Right hindlimb (tissue), 1 donor: ENCODE measurements at places on chromosomes 5 and 9.

DNA sequence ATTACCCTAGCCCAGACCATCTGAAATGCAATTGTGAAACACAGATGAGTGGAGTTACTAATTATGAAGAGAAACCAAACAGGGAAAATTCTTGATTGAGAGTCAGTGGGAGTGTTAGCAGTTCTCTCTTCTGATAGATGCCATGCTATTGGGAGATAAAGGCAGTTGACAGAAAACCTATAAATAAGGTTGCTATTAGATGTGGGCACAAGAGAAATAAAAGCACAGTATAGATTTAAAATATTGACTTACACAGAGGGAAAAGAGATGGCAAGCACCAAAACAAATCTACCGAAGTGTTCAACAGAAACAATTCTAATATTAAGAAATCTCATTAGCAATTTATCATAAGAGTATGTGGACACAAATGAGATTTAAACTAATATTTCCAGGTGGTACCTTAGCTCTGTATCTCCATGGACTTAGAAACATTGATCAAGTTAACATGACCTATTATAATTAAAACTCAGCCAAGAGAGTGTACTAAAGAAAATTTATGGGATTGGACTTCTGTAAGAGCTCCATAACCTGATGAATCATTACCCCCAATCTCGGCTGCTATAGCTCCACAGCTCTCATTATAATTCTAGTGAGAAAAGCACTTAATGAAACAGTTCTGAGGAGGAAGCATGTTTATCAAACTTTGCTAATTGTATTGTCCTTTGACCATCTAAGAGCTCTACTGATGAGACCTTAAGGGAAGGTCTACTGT, 665.0 kb upstream of the RIOK2 start:
- DNase-seq = no peak

DNA sequence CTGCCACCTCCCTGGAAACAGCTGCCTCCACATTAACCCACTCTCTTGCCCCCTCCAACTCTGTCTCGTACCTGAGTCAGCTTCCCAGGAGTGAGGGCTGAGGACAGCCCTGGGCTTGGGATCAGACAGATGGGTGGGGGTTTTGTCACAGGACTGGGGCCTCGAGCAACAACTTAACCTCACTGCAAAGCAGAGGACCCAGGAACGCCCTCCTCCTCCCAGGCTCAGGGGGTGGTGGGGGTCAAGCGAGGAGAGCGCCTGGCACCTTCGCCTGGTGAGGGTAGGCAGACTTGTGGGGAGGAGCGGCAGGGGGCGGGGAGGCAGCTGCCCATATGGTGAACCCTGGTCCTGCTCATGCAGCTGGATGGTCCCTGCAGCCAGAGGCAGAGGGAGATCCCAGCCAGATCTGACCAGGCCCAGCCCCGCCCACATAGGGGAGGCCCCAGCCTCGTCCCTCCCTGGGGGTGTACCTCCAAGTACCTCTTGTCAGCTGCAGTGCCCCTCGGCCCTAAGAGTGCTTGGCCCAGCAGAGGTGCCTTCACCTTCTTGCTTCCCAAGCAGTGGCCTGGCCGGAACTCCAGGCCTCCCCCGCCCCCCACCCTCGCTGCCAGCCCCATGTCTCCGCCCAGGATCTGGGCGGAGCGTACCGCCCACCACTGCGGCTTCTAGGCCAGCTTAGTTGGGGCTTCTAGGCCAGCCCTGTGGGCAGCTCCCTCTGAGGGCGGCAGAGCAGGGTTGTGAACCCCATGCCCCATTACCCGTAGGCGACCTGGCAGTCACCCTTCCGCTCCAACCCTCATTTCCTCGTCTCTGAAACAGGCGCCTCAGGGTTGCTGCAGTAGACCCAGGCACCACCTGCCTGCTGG, at the start of gene SARDH:
SARDH (minus strand) TSS at position 579 of the 866 bp plus-strand sequence. CDS start 4,179 bp downstream, outside the sequence.
- DNase-seq = peak; percentile 83

DNA sequence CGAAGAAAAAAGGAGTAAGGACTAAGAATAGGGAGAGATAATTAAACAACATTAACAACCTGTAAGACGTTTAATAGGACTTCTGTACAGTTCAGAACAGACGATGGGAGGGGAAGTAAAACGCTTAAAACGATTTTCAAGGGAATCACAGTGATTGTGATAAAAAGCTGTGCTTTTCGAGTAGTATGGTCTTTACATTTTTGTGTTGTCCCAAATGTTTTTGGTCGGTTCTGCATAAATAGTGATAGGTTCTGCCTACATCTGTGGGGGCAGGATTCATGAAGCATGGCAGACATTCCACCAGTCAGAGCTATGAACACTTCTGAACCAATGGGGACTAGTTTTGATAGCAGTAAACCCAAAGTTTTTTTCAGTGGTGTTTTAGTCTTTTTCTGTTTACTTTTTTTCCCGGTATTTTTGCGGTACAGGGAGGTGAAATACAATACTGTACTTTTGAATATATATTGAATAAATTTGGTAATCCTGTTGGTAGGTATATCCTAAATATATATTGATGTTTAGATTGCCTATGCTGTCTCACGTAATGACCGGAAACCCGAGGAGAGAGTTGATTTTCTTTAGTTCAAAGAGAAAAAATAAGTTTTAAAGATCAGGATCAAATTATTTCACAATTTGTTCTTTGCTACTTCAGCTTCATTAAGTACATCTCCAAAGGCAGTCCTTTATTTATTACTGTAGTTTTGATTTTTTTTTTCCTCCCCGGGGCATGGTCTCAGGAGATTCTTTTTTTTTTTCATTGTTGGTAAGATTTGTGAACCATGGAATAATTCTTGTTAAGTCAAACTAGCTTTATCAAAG, 1.3 kb downstream of the ERBIN start:
- peak; percentile 41 for DNase-seq

DNA sequence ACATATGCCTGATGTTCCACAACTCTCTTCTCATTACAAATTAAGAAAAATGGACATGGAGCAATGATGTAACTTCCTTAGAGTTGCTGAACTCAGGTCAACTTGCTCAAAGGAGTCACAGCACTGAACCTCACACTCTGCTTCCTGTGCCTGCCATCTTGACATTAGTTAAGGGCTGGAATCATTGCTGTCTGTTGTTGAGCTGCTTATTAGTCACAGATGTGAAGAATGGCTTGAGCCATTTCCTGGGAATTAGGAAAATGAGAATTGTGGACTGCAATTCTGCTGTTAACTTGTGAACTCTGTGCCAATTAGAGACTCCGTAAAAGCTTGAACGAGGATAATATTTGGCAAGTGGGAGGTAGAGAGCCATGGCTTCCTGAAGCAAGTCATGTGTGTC, 212.0 kb downstream of the ADAMTS12 start:
- no peak for DNase-seq

GRCh38 chr5:99814321-99815063, 720.7 kb upstream of the FAM174A start:
- no peak for DNase-seq

- peak; percentile 33 for DNase-seq
These were observed 453 bp downstream of the PTRH1 start for GRCh38 chr9:127714951-127715469.

DNA sequence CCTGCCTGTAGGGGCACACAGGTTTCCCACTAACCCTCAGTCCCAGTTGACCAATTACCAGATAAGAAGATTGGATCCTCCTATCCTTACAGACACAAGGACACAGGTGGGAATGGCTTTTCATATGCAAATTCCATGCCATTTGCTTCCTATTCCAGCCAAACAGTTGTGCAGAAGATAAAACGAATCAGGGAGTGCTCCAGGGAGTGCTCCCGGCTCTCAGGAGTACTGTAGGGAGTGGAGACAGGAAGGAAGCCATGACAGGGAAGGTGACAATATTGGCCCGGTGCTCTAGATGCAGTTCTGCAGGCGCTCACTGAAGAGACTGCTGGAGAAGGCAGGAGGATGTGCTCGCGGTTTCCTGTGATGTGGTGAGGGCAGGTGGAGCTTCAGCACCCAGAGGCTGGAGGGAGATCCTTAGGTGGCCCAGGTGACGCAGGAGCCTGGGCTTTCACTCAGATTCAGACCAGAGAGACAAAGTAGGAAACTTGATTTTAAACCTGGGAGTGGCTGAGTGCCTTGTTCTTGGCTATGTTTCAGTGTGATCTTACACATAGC, 260.0 kb downstream of the AUH start:
- DNase-seq = no peak

- no peak for DNase-seq
These were observed 93.0 kb upstream of the CCL21 start for GRCh38 chr9:34802916-34803315.

DNA sequence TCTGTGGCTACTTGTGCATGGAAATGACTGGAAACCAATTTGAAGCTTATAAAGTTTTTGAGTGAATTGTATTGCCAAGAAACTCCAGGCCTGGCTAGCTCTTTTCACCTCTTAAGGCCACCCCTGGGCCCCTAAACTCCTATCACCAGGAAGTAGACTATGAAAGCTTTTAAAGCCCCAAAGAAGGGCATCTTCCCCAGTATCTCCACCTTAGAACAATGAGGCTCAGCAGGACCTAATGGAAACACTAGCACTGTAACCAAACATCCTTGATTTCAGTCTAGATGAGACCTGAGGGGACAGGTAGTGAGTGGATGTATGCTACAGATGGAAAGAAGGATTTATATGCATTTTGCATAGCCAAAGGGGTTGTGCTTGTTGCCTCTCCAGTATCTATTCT, 25.0 kb downstream of the LYRM7 start:
- no peak for DNase-seq

DNA sequence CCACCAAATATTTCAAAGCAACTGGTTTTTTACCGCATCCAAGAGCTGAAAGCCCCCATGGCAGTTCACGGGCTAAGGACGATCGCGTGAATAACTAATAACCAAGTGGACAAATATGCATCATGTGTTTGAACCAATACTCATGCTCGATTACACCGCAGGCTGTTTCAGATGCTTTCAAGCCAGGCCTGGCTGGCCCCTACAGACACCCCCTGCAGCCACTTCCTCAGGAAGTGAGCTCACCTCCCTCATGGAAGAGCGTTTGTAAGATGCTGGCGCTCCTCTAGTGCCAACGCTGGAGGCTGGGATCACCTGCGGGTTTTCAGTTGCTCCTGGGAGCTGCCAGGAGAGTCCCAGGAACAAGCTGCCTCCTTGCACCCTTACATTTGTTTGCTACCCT, 53.9 kb upstream of the PTCH1 start:
- no peak for DNase-seq

GRCh38 chr9:22055090-22055489, 46.0 kb upstream of the CDKN2B start:
- DNase-seq = no peak

GRCh38 chr5:55110217-55110616, 7.8 kb downstream of the GZMA start:
- DNase-seq = no peak

- no peak for DNase-seq
These were observed 62.6 kb downstream of the SUSD1 start for GRCh38 chr9:112112519-112112918.

GRCh38 chr9:116452634-116453033, 234.5 kb upstream of the TRIM32 start:
- no peak for DNase-seq

GRCh38 chr5:77325921-77326541, 115.6 kb downstream of the PDE8B start:
- DNase-seq = no peak

DNA sequence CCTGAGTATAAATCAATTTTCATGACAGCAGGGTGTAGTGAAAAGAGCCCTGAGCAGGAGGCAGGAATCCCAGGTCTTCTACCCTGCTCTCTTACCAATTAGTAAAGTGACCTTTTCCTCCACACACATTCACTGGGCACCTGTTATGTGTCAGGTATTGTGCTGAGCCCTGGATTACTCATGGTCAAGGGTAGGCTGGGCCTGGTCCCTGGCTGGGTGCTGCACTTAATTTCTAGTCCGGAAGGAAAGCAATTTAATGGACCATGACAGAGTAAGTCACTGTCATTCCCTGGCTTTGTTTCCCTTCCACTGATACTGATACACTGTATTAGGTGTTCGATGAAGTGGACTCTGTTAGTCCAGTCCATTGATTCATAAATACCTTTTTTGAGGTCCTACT, 29.1 kb upstream of the BRINP1 start:
- no peak for DNase-seq

DNA sequence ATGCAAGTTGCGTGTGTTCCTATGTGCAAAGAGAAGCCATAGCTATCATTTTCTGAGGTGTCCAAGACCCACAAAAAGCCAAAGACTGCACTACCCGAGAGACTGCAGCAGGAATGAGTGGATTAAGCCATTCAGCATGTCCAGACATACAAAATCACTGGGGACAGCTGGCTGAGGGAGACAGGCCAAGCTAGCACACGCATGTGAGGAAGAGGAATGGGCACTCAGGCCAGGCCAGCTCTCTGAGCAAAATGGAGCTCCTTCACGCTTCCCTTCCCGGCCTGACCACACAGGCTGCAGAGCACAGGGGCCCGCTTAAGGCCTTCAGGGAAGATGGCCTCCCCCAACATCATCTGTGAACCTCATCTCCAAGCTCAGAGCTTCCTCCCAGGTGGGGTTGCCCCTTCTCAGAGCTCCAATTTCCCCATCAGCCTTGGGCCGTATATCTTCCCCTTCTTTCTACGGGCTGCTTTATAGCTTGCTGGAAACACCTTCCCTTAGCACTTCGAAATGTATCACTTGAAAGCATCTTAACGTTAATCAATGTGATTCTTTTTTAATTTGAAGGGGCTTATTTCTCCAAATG, 8.4 kb downstream of the DCANP1 start:
- peak; percentile 64 for DNase-seq

DNA sequence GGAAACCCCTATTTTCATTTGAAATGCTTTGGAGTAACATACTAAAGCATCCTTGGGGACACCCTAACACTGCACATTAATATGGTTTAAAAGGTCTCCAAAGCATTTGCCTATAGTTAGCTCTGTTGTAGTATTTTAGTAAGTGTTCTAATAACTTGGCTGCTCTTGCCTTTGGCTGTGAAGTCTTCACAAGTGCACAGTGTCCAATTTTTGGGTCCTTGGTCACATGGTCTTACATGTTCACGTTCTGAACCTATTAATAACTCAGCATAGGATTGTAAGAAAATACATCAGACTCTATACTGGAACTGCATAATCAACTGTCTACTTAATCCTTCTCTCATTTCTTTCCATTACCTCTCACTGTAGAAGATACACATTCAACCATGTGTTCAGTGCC, 17.4 kb downstream of the ADAMTS19 start:
- DNase-seq = peak; percentile 56

GRCh38 chr9:110317911-110318310, 19.8 kb downstream of the TXNDC8 start:
- no peak for DNase-seq

DNA sequence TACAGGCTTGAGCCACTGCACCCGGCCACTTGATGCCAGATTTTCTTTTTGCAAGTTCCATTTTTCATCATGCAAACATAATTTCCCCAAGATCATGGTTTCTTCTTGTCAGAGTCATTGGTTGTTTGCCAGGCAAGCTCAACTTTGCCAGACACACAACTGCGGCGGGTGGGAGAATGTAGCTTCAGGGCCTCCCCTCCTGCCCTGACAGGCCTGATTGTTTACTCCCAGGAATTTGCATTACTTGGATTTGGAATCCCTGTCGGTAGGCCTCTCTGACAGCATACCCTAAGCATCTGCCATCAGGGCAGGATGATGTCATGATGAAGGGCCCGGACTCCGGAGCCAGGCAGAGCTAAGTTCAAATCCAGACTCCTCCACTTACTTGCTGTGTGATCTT, 15.1 kb downstream of the RPS14 start:
- peak; percentile 32 for DNase-seq
